Bronchial epithelial cell (primary cell): ENCODE measurements at places on chromosomes 16 and 17.

DNA sequence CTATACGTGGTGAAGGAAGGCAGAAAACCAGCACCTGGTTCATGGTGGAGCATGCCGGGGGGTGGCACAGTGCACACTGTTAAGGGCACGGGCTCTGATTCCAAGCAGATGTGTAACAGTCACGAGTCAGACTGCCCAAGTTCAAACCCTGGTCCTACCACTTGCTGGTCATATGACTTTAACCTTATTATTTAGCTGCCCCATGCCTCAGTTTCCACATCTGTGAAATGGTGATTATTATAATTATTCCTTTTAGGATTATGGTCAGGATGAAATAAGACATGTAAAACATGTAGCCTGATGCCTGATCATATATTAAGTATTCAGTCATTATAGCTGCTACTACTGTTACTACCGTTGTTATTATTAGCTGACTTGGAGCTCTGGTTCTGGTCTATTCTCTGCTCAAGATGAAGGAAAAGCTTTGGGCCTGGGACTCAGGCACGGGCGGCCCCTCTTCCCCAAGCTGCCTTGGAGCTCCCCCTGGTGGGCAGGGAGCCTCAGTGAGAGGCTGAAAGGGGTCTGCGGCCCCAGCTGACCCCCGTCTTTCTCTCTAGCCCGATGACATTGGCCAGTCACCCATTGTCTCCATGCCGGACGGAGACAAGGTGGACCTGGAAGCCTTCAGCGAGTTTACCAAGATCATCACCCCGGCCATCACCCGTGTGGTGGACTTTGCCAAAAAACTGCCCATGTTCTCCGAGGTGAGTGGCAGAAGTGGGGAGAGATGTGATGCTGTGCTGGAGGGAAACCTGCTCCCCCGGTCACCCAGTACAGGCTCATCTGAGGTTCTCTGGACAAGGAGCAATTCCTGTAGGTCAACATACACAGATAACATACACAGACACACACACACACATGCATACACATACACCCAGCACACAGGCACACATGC lies 14.0 kb downstream of the NR1D1 start:
- DNase-seq = no peak

- no peak for DNase-seq
These were observed 17.0 kb downstream of the PRCD start for GRCh38 chr17:76556765-76557367.

DNA sequence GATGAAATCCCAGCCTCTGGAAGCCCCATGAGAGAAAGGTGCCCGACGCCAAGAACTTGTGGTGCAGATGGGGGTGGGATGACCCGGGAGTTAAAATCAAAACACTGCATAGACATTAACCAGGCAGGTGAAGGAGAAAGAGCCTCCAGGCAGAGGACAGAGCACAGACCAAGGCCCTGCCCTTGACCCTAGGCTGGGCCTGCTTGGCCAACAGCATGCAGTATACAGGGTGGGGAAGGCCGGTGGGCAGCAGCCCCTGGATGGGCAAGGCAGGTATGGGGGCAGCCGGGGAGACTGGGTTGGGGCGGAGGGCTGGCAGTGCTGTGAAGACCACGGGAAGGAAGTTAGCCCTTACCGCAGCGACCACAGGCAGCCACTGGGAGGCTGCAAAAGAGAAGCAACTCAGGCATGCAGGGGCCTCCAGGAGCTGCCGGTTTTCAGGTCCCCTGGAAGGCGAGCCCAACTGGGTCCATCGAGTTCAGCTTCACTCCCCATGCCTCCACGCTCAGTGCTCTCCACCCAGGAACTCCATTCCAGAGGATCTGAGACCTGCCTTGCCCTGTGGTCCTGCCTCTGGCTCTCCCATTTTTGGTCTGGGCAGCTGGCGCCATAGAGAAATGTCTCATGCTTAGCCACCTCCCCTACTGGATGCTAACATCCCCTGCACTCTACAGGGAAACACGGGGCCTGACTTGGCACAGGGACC lies 81.2 kb downstream of the C16orf95 start:
- DNase-seq = no peak

- DNase-seq = no peak
These were observed 617.7 kb upstream of the CDH11 start for GRCh38 chr16:65739518-65739917.

GRCh38 chr17:16300554-16300953 lies 52.7 kb downstream of the CENPV start:
- DNase-seq = no peak

GRCh38 chr17:6328279-6328678 lies 106.6 kb downstream of the AIPL1 start:
- no peak for DNase-seq

GRCh38 chr16:2919511-2920255 lies 8.0 kb downstream of the FLYWCH1 start:
- peak; percentile 57 for DNase-seq

DNA sequence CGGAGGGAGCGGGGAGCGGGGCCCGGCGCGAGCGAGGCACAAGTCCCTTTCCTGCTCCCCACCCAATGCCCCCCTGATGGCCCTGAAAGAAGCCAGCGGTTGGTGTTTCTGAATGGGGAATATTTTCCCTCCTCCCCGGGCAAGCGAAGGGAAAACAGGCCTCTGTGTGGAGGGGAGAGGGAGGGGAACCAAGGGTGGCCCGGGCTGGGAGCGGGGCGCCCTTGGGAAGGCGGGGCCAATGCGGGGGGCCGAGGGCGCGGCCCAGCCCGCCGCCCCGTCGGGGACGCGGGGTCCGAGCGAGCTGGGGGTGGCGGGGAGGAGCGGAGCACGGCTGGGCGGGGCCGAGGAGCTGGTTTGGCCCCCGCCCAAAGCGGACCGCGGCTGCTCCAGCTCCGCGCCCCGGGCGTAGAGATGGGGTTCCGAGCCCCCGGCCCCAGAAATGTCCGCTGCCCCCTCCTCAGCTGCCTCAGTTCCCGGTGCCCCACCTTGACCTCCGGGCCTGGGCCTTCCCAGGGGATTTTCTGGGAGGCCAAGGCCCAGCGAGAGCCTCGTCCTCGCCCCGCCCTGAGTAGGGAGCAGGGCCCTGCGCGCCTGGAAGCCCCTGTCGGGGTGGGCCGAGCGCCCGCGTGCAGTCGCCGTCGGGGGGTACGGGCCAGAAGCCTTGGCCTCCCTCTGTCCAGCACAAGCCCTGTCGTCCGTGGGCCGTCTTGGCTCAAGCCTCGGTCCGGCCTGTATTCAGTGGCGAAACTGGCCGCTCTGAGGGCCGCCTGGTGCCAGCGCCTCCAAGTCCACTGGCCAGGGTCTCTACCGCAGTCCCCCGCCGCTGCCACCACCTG lies 3.9 kb upstream of the HEXIM1 start:
- DNase-seq = no peak

GRCh38 chr17:30422171-30422570 lies 43.4 kb downstream of the CPD start:
- DNase-seq = no peak

DNA sequence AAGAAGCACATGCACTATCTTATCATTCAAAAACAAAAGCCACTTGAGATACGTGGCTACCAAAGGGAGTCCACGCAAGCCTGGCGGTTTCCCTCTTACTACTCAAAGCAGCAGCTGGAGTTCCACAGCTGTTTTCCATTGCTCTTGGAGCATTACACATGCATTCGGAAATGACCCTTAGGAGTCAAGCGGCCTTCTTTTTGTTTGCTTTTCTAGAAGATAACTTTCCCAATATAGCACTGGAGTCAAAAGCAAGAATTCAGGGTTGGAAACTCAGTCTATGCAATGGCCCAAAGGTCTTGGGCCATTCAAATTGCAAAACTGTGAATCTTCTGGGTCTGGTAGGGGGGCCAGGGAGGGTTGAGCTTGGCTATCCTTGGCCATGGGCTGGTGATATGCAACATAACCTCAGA lies 97.8 kb upstream of the MAF start:
- DNase-seq = no peak

GRCh38 chr17:68085771-68086381 lies 50.3 kb downstream of the KPNA2 start:
- DNase-seq = no peak

- peak; percentile 48 for DNase-seq
These were observed 13.5 kb upstream of the ABAT start for GRCh38 chr16:8660841-8661301.

DNA sequence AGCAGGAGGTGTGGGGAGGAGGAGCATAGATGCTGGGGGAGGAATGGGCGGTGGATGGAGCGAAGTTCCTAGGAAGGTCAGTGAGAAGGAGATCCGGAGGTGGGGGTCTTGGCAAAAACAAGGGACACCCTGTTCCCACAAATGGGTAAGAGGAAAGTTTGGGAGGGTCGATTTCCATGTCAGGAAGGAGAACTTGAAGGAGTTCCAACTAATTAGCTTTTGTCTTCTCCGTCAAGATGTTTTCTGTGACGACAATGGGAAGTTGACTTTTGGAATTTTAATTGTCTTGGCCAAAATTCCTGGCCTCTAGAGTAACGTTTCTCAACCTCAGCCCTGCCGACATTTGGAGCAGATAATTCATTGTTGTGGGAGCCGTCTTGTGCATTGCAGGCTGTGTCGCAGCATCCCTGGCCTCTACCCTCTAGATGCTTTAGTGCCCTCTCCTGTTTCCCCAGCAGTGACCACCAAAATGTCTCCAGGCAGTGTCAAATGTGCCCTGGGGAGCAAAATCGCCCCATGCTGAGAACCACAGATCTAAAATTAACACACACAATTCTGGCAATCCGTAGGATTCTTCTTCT lies 97.1 kb downstream of the PITPNC1 start:
- no peak for DNase-seq

- DNase-seq = peak; percentile 37
These were observed 727 bp upstream of the TENT4B start for GRCh38 chr16:50152351-50152806.

- DNase-seq = no peak
These were observed 9.2 kb upstream of the CCL13 start for GRCh38 chr17:34347063-34347462.

- no peak for DNase-seq
These were observed 31.4 kb downstream of the WWP2 start for GRCh38 chr16:69793526-69793925.

DNA sequence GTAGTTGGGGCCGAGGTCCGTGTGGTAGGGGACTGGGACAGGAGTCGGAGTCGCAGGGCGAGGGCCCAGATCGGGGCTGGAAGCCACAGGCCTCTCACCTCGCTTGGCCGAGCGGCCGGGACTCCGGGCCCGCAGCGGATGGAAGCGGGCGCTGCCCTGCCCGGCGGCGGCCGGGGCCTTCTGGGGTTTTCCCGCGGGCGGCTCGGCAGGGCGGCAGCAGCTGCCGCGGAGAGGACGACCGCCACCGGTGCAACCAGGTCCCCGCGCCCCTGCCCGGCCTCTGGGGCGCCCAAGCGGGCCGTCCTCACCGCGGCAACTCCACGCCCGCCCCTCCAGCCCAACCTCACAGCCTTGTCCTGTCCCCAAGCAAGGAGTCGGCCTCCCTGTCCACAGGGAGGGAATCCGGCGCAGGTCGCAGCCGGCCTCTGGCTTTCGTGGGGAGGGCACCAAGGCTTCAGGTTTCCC lies 15.6 kb upstream of the UTP6 start:
- no peak for DNase-seq

DNA sequence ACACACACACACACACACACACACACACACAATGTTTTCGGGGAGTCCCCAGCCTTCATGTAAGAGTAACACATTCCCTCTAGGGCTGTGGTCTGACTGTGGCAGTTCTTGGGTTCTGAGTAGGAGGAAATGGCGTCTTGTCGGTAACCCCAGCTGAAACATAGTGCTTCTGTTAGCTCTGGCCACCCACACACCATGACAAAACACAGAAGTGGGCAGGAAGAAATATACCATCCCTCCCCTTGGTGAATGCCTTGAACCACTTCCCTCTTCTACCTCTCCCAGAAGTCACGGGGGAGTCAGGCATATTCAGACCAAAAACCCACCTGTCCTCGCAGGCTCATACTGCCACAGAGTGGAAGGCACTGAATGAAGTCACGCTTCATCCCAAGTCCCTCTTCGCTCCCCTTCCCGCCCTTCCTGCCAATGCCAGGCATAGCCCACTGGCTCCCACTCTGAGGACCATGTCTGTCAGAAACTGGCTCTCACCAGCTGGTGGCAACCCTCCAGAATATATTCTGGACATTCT lies 11.5 kb downstream of the SLC35B1 start:
- DNase-seq = no peak

GRCh38 chr17:66944351-66945146 lies 20.0 kb upstream of the CACNG4 start:
- DNase-seq = peak; percentile 14

DNA sequence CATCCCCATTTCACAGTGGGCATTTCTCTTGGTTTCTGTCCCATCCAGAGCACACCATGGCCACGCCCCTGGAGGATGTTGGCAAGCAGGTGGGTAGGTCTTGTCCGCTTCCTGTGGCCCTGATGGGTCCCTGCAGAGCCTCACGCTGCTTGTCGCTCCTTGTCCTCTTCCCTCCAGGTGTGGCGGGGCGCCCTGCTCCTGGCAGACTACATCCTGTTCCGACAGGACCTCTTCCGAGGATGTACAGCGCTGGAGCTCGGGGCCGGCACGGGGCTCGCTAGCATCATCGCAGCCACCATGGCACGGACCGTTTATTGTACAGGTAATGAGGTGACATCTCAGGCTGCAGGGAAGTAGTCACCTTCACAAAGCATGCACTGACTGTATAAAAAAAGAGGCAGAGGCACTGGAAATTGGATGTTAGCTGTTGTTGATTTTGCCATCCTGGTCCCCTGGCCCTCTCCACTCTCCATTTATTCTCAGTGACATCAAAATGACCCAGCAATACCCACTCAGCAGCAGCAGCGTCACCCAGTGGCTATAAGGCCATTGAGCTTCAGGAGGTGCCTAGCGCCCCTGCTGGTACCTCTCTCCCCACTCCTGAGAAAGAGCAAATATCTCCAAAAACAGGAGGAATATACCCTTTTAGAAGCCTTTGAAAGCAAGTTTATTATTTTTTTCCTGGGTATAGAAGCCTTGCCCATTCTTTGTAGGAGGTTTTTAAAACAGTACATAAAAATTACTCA lies 13.7 kb downstream of the METTL22 start:
- DNase-seq = peak; percentile 35

DNA sequence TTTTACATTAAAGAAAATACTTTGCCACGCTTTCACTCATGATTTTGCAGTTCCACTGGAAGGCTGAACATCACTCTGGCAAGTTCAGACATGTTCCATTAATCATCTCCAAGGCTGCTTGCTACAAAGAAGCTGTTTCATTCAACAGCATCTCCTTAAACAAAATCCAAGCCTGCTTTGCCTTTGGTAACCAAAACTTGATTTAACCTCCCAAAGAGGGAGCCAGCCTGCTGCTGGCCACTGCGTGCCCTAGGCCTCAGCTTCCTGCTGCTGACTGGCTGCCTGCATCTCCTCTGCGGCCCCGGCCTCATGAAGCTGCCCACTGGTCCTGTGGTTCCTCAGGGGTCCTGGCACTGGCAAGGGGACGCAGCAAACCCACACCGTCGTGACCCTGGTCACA lies 31.8 kb downstream of the ANKRD11 start:
- DNase-seq = peak; percentile 92

- DNase-seq = no peak
These were observed 4.0 kb downstream of the NOG start for GRCh38 chr17:56597495-56597990.

DNA sequence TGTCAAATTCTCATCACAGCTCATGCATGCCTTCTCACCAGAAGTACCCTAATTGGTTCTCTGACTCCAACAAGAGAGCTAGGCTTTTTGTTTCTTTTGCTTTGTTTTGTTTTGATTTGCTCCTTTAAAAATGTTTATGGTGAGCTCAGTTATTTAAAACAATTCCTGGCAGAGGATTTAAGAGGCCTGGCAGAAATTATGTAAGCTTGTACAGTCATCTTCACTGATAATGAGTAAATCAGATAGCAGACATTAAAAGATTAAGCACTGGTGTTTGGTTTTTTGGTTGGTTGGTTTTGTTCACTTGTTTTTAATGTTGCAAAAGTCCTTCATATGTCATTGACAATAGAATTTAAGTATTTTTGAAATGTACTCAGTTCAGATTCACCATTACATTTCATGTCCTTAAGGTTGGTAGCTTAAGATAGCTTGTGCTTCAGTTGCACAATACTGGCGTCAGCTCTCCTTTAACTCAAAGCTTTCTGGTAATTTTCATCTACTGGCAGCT lies 378.9 kb downstream of the CDH13 start:
- DNase-seq = no peak
